ENCODE measurements at places on chromosomes 3 and 15.
A peak's percentile ranks its signal among the peaks of the same experiment; 100 is the strongest.

GRCh38 chr15:58355973-58356372 is 75.8 kb upstream of the LIPC start:
- DNase-seq = no peak

DNA sequence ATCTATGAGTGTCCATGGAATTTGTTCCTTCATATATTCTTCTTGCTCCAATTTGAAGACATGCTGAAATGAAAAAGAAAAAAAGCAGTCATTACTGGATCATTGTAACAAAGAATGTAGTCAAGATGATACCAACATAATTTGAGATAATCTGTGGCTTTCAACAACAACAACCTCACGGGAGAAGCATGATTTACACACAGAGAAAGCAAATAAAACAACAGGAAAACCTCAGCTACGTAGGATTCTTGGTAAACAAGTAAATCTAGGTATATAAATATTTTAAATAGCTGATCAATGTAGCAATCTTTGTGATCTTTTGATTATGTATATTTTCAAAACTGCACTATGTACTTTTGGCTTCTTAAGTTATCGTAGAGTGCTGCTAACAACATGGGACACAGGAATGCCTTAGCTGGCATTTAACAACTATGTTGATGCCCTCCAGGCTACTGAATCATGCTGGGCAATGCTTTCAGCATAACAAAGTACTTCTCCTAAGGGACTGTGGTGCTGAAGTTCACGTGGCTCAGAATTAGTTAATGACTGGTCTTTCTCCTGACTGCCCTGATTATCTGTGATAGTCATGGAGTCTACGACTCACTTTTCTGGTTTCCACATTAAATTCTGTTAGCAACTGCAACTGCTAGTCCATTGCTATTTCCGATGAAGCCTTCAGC is 96.5 kb upstream of the MYO5C start:
- no peak for DNase-seq

DNA sequence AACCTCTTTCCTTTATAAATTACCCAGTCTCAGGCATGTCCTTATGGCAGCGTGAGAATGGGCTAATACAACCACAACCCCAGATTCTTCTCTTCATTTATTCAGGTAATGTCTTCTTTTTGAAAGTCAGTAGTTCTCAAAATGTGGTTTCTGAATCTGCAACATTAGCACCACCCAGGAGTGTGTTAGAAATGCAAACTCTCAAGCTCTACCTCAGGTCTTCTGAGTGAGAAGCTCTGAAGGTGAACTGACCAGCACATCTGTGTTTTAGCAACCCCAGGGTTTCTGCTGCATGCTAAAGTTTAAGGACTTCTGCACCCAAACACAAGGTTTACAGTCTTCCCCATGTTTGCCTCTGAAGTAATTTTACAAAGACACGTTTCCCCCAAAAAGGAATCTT is 22.3 kb upstream of the TRIM59 start:
- no peak for DNase-seq

GRCh38 chr3:46811615-46812236 is 51.5 kb downstream of the MYL3 start:
- DNase-seq = no peak

GRCh38 chr3:99706410-99706809 is 68.0 kb downstream of the COL8A1 start:
- DNase-seq = no peak

DNA sequence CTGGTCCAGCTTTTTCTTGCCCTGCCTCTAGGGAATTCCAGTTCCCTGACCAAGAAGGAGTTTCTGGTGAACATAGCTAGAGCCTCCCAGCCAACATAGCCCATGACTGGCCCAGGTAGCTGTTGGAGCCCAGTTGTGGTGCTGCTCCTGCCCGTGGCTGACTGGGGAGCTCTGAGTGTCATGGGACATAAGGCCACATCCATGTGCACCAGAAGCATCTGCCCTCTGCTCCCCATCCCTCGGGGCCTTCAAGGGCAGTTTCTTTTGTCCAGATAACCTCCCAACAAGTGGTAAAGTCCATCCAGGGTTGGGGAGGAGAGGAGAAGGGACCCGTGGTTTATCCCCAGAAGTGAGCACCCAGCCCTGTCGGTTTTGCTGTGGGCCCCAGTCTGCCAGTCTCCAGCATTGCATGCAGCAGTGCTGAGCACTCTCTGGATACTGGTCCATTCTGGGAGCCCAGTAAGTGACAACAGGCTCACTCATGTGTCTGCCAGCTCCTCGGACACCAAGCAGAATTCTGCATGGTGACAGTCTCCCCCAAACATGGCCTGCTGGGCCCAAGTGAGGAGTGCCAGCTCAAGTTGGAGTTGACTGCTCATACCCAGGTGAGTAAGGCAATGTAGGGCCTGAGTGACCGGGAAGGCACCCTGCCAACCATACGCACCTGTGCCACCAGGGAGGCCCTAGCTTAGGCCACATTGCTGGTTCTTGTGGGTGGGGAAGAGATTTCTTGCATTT is 28.8 kb downstream of the ACAA1 start:
- DNase-seq = no peak

DNA sequence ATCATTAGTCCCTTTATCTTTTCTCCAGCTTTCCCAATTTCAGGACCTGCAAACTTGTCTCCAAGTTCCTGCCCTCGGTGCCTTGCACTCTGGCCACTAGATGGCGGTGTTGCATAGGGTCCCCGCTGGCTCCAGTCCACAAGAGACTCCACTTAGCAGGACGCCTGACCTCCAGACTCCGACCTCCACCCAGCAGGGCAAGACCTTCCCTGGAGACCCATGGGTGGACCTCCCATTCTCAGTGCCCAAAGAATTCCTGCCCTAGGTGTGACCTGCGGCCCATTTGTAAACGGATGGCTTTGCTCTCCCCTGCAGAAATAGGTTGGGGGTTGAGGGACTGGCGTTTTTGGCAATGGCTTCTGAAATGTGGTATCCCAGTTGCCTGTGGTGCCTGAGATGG is 82.6 kb downstream of the LSM3 start:
- DNase-seq = peak; percentile 82

- no peak for DNase-seq
Observed at GRCh38 chr3:141575879-141576743, 89.3 kb downstream of the RASA2 start.

DNA sequence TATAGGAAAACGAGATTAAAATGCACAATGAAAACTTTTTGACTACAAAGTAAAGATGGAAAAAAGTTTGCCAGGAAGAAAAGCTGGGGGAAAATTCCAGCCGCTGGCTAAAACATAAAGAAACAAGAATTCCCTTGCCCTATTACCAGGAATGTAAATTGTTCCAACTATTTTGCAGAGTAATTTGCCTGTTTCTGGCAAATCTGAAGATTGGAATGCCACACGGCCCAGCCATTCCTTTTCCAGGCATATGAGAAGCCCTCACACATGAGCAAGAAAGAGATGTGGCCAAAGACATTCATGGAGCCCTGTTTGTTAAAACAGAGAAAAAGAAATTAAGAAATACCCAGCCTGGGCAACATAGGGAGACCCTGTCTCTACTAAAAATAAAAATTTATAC is 8.4 kb upstream of the GATA2 start:
- no peak for DNase-seq

DNA sequence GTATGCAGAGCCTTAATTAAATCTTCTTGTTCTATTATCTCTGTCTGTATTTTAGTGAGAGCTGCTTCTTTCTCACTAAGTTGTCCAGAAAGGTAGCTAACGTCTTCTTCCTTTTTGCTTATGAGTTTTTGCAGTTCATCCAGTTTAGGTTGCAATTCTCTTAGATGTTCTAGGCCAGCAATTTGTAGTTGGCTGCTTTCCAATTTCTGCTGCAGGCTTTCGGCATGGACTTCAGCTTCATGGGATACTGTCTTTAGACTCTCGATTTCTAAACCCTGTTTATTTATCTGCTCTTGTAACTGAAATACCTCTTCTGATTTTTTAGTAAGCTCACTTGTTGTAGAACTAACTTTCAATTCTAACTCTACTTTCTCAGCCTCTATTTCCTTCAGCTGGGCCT is 35.5 kb upstream of the HCLS1 start:
- no peak for DNase-seq

GRCh38 chr3:46566040-46566641 is at the start of gene LRRC2:
Gene LRRC2, minus strand, starts transcription at chr3:46566302. Its CDS starts 14,711 bp downstream, at chr3:46551591.
- peak; percentile 18 for DNase-seq

GRCh38 chr3:170021083-170021482 is 16.7 kb upstream of the GPR160 start:
- DNase-seq = no peak

GRCh38 chr3:57805674-57806073 is 49.6 kb downstream of the SLMAP start:
- DNase-seq = peak; percentile 35

DNA sequence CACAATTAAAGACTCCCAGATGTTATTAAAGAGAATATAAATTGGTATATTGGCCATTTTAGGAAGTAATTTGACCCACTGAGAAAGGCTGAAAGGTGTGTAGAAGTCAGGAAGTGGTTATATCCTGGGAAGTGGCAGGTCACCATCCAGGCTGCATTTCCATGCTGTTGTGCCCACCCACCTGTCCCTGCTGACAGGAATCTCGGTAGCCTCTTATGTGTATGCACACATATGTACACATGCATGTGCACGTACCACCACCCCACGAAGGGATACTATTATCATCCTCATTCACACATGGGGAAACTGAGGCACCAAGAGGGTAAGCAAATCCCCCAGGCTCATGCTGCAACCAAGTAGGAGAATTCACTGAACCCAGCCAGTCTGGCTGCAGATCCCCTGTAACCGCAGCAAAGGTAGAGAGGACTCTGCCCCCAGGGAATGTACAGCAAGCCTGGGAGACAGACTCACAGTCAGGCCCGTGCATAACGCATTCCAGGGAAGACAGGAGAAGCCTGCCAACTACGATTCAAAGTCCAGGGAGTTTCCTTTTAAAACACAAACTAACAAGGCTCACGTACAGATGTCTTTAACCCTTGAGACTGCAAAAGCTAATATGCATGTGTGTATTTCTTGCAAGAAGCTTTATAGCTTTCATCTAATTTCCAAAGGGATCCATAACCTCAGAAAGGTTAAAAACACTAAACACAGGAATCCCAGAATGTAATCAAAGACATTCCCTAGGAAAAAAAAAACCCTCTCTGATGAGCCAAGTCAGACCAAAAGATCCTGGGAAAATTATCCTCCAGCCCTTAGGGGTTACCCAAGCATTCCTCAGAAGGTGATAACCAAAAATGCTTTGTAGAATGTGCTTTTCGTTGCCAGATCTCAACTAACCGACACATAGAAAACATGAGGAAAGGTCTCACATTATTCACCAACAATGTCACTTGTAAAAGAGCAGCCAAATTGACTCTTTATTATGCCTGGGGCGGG is 129.6 kb downstream of the ADAMTS17 start:
- no peak for DNase-seq

- no peak for DNase-seq
Observed at GRCh38 chr15:100725121-100726069, 123.0 kb downstream of the ASB7 start.

DNA sequence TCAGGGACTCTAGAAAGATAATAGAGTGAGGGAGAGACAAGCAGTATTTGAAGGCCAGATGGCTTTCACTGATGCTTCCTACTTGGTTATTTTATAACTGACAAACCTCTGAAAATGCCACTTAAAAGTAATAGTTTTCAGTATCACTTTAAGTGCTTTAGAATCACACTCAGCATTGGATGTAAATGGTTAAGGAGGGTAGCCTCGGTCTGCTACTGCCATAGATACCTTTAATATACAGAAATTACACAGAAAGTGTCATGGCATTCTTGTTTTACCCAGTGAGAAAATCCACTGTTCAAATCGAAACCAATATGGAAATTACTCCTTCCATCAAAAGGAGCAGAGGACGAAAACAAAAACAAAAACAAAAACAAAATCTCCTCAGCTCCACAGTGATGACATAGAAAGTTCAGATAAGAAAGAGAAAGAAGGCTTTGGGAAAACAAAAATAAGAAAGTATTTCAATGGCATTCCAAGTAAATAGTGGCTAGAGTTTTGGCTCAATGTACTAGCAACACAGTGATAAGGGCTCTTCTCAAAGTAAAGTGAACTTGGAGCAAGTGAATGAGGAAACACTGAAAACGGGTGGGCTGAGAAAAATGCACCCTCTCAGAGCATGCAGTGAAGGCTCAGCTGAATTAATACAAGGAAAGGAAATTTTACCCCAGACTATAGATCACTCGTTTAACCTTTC is 43.2 kb upstream of the CD47 start:
- DNase-seq = no peak

DNA sequence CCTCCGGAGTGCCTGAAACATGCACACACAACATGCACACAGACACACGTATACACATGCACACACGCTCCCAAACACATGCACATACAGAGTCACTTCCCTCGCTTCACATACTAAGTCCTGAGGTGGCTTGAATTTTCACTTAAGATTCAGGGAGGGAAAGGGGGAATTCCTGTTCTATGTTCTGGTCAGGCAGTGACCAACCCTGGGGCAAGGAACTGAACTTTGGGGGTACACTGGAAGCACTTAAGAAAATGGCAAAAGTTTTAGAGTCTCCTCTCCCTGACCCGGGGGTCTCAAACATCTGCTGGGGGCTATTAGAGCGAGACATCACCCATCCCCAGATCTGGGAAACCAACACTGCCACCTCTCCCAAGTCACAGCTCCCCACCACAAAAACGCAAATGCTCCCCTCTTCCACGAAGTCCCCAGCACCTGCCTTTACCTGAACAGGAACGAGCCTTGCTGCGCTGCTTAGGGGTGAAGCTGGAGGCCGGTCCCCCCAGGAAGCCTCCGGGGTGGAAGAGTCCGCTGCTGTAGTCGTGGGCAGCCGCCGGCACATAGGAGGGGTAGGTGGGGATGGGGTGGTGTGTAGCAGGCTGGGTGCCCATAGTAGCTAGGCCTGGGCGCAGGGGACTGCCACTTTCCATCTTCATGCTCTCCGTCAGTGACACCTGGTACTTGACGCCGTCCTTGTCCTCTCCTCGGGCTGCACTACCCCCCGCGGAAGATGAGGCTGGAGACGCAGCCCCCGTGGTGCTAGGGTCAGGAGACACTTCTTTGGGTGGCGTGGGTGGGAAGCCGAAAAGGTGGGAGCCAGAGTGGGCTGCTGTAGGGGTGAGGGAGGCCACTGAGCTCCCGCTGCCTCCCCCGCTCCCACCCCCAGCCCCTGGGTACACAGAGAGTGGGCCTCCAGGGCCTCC is 7.5 kb downstream of the GATA2 start:
- DNase-seq = no peak

GRCh38 chr3:64267721-64268604 is 42.7 kb upstream of the PRICKLE2 start:
- DNase-seq = no peak

- no peak for DNase-seq
Observed at GRCh38 chr3:53166206-53166605, 5.2 kb downstream of the PRKCD start.

- no peak for DNase-seq
Observed at GRCh38 chr3:125318167-125318865, 56.8 kb downstream of the ZNF148 start.

- no peak for DNase-seq
Observed at GRCh38 chr3:37952564-37952963, 38.0 kb upstream of the VILL start.

All from stimulated activated CD4-positive, alpha-beta T cell treated with anti-CD3 and anti-CD28 coated beads, Interleukin-4, amount 100 ng/mL, for 24 hours (primary cell).